NCI-H2171 (cell line): ENCODE measurements at places on chromosomes 7 and 10.

- DNase-seq = no peak
Observed at GRCh38 chr7:67045496-67045995, 48.9 kb downstream of the TYW1 start.

- no peak for DNase-seq
Observed at GRCh38 chr10:101771380-101771779, 4.5 kb downstream of the FGF8 start.

GRCh38 chr7:30074422-30075030 is 46.3 kb downstream of the PLEKHA8 start:
- peak; percentile 30 for DNase-seq

- no peak for DNase-seq
Observed at GRCh38 chr10:24262929-24263590, 54.1 kb downstream of the KIAA1217 start.

- no peak for DNase-seq
Observed at GRCh38 chr10:120727001-120727400, 124.2 kb upstream of the WDR11 start.
